CD4-positive, alpha-beta T cell treated with Interleukin-21 for 1 hour (primary cell): ENCODE measurements at places on chromosomes 12 and 14.

DNA sequence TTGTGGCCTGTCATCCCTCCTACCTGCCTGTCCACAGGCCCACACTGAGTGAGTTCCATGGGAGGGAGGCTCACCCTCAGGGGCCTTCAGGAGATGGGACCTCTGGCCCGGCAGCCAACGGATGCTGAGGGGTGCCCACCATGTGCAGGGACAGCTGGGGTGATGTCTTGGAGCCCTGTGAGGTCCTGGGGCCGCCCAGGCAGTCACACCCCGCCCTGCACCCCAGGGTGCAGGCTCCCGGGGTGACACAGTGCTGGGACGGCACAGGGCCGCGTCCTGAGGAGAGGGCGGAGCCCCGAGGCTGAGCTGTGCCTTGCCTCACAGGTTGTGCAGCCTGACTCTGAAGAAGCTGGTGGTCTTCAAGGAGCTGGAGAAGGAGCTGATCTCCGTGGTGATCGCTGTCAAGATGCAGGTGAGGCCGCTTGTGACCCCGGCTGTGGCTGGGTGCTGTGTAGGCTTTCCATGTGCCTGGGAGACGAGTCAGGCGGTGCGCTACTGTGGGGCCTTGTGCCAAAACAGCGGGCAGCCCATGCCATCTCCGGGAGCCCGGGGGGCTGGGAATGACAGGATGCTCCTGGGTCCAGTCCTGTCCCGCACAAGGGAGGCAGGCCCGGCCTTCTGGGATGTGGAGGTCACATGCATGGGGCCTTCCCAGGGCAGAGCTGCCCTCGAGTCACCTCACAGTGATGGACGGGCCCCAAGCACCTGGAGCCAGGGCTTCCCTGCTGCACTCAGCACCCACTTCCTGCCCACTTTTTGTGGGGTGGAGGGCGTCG is 33.8 kb downstream of the PACS2 start:
- no peak for DNase-seq

DNA sequence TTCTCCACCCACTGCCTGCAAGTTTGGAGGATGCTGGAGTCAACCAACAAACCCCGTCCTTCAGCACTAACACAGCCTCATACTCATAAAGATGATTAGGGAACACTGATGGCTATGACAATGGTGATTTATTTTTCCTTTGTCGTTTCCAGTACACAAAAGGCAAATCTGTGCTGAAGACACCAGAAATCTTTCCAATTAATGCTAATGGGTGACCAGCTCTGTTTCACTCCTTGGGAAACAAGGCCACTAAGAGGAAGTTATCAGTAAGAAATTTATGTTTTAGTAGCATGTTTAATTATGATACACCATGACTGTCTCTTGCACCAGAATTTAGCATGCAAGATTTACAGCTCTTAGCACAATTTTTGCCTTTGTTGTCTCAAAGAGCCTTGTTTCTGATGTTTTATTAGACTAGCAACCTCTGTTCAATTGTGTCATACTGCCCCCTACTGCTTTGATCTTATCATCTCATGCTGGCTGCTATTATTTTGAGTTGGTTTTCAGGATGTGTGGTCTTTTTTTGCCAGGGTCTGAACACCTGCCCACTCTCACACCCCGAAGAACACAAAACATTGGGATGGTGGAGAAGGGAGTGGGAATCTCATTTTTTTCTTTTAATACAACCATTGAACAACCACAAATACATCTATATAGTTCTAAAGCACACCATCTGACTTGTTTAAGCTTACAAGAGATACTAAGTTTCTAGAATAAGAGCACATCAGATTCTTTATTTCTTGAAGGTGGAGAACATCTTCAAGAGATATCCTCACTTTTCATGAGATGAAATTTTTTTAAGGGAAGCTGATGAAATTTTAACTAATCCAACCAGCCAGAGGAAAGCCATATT is 160.9 kb downstream of the SPTSSA start:
- peak; percentile 32 for DNase-seq

- no peak for DNase-seq
These were observed 36.7 kb upstream of the FERMT2 start for GRCh38 chr14:52987514-52987913.

DNA sequence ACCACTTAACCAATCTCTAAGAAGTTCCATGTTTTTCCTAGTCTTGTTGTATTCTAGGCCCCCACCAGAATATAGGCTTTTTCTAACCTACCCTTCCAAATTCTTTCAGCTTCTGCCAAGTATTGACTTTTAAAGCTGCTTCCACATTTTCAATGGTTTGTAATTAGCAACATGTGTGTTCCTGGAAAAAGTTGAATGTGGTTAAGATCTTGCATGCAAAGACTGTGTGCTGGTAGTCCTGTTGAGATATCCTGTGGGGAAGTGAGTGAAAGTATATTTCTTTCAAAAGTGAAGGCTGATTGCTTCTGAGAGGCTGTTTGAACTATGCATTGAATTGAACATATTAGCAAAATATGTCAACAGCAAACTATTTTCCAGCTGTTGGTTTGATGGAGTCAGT is 646 bp upstream of the OR6C4 start:
- no peak for DNase-seq

- DNase-seq: no peak
These were observed 1.7 kb downstream of the PLEK2 start for GRCh38 chr14:67410313-67410712.
